ENCODE measurements at places on chromosomes 3 and 15.

DNA sequence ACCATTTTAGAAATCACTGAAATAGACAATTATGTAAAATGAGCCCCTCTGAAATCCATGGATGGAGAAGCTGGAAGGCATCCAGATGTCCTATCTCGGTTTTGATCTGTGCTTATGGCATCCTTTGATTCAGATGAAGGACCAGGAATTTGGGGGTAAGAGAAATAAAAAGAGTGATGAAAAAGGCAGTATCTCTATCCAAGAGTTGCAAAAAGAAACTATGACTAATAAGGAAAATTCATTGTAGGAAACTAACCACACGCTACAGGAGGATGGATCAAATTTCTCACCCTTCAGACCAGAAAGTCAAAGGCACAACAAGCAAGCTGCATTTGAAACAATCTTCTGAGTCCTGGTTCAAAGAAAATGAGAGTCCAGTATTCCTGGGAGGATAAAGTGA is 34.8 kb downstream of the SRGAP3 start:
- DNase-seq, result no peak

- DNase-seq, result no peak
Observed at GRCh38 chr3:178308771-178309170, 227.5 kb upstream of the KCNMB2 start.

DNA sequence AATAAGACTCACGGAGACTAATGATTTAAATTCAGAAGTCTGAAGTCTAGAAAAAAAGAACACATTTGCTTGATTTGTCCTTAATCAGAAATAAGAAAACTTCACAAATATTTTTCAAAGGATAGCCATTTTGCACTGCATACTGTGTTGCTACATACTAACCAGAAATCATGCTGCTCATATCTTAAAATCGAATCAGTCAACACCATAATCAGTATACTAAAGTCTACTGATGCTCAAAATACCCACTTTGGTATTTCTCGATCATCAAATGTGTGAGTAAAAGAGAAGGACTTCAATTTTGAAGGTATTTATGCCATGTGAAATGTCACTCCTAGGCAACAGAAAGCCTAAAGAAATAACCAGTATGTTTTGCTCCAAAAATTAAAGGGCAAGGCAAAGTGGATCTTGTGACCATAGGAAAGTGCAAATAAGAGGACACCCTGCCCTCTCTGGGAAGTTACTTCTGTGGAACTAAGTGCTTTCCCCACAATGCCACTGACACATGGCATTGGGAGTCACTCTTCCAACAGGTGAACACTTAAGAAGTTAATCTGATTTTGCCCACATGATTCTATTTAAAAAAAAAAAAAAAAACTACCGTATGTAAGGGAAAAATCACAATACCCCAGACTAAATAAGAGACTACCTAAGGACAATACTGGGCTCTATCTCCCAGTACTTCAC is 2.7 kb downstream of the LRIG1 start:
- no peak for DNase-seq

GRCh38 chr3:80285388-80285787 is 517.6 kb upstream of the ROBO1 start:
- no peak for DNase-seq

DNA sequence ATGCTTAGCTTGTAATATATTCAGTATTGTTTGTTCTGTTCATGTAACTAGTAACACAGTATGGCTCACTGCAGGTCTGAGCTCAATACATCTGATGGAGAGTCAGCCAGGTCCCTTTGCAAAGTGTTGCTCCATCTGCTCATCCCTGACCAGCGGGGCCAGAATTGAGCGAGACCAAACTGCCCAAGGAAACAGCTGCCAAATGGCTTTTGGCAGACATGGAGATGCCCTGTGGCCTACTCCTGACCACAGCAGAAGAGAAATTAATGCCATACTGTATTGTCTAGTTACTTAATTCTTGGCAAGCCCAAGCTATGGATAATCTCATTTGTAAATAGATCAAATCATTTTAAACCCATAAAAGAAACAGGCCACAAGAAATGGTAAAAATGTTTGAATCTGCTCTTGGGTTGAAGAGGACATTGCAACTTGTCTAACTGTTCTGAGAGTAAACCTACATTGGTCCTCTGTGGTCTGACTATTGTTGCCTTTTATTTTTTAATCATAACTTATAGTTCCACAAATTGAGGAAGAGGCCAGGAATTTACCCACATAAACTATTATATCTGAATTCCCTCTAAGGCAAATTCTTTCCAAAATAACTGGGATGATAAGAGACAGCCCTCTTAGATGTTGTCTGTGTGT is 209.5 kb downstream of the EBLN2 start:
- peak; percentile 67 for DNase-seq

Measured in NCI-H2081 (cell line).